ENCODE measurements at places on chromosomes 7 and 10. TPM values are rescaled to one million over a fixed set of nuclear protein-coding genes. Genes with fewer than 3 reads are reported as not detected.

Gene SLC26A5
- not detected for total RNA-seq

Gene KLF14
- 0.54 TPM for total RNA-seq

Gene INPP5F
- 11.3 TPM for total RNA-seq

Gene ZNF503
- total RNA-seq = 2.3 TPM

Gene PDZD7
- total RNA-seq = 0.08 TPM

Gene POM121L12
- not detected for total RNA-seq

Gene GIMAP1
- 2.3 TPM for total RNA-seq

Data from psoas muscle (tissue), 8 donors.